ENCODE measurements at places on chromosomes 13 and 19.

DNA sequence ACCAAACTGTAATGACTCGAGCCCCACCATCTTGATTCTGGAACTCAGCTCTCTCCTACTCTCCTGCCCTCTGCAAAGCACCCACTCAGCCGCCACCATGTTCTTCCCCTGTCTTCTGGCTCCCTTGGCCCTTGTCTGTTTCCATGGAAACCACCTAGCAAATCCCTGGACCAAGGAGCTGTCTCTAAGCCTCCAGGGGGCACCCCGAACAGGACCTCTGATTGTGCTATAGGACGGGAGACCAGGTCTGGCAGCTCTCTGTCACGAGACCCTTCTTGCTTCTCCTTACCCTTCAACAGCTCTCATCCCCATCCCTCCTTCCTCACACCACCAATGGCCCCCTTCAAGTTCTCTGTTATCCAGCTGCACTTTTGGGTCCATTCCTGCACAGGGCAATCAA is 277.7 kb upstream of the ZNF507 start:
- DNase-seq = no peak

GRCh38 chr13:36082396-36082795 is 48.8 kb downstream of the DCLK1 start:
- DNase-seq = no peak

GRCh38 chr19:6802336-6803035 is 30.0 kb downstream of the VAV1 start:
- DNase-seq = peak; percentile 53

GRCh38 chr19:45404557-45405434 is at the start of gene PPP1R13L:
Gene PPP1R13L, minus strand, starts transcription at chr19:45405069. Its CDS starts 6,751 bp downstream, at chr19:45398318.
- DNase-seq = no peak

DNA sequence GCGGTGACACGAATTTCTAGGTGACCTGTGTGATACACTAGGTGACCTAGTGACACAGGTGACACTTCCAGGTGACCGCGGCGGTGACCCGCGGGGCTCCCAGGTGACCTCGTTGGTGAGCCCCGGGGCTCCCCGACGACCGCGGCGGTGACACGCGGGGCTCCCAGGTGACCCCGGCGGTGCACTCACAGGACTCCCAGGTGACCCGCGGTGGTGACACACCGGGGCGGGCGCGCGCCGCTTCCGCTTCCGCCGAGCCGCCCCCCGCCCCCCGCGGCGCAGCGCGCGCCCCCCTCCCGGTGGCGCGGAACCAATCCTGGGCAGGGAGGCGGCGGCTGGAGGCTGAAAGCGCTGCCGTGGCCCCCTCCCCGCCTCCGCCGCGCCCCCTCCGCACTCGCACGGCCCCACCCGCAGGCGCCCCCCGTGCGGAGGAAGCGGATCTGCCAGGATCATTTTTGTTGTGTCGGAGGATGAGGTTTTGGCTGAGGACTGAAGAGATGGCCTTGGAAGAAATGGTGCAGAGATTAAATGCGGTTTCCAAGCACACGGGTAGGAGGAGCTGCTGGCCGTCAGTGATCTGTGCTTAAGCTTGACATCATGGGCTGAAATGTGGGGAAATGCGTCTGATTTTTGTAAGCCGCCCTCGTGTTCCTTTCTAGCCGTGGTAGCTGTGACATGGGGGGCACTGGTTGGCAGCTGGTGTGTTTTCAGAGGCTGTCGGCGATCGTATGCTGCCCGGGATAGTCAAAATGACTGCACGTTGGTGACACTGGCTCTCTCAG is at the start of gene MCF2L:
Gene MCF2L (plus strand): TSS at position 305 of the 782 bp plus-strand sequence. CDS start 166 bp downstream, at position 471.
- DNase-seq = peak; percentile 21

Measured in stimulated activated CD8-positive, alpha-beta memory T cell treated with anti-CD3 and anti-CD28 coated beads, Interleukin-7, amount 100 ng/mL, for 24 hours (primary cell).